ENCODE measurements at places on chromosomes 6 and 20.

DNA sequence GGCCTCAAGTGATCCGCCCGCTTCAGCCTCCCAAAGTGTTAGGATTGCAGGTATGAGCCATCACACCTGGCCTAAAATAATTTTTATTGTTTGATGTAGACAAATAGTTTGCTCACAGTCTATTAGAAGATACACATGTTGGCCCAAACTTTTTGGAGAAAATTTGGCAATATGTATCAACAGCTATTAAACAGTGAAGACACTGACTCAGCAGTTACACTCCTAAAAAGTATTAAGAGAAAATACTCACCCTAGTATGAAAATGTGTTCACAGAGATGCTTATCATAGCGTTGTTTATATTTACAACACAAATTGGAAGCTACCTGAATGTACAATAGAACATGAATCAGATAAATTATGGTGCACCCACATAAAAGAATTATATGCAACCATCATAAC is 173.1 kb downstream of the WDR27 start:
- no peak for DNase-seq

GRCh38 chr6:63672582-63673129 is 37.1 kb downstream of the PHF3 start:
- DNase-seq = no peak

DNA sequence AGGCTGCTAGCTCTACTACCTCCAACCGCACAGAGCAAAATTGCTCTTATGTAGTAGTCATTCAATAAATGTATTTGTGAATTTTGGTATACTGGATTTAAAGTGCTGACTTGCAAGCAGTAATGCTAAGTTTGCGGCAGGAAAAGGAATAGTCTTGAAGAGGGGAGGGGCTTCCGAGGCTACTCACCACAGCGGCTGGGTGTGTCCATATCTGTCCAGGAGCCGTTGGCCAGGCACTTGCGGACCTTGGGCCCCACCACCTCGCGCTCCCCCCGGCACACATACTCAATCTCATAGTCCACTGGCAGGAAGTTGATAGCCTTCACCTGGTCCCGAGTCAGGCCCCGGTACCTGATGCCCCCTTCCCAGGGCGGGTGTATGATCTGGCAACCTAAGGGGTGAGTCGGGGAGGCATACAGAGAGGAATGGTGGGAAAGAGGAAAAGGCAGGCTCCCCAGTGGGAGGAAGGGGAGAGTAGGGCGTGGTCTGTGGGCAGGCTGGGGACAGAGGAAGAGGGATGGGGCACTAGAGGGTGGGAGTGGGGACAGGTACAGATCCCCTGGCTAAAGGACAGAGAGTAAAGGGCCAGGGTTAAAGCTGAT is 1.7 kb downstream of the GABBR1 start:
- DNase-seq = no peak

- DNase-seq = no peak
Measured at GRCh38 chr6:161833099-161833860, 559.4 kb upstream of the AGPAT4 start.

GRCh38 chr6:135953818-135954217 is 102.3 kb downstream of the PDE7B start:
- DNase-seq = no peak

DNA sequence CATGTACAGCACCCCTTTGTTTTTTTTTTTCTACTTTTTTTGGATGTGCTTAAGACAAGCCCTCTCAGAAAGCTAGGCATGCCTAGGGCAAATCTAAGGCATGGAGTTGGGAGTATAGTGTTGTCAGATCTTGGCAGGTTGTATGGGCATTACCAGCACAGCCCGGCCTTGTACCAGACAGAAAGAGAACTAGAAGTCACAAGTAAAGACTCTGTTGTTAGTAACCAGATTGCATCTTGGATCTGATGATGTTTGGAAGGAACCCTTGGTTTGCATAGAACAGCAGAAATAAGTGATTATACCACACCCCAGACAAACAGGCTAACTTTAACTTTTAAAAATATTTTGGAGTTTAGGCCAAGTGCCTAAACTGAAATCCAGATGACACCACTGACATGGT is 25.6 kb downstream of the STK35 start:
- DNase-seq = no peak

DNA sequence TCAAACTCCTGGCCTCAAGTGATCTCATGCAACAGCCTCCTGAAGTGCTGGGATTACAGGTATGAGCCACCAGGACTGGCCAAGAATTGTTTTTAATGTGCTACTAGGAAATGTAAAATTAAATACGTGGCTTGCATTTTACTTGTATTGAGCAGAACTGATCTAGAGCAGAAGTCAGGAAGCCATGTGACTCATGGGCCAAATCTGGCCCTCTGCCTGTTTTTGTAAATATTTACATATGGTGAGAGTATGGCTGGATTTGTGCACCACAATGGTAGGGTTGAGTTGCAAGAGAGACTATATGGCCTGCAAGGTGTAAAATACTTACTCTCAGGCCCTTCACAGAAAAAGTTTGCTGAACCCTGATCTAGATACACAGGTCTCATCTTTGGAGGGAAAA is 75.8 kb downstream of the LAMP5 start:
- DNase-seq = no peak

- no peak for DNase-seq
Measured at GRCh38 chr6:142005021-142005420, 127.7 kb upstream of the GJE1 start.

GRCh38 chr20:49344975-49345374 is 67.1 kb upstream of the ZNFX1 start:
- peak; percentile 45 for DNase-seq

DNA sequence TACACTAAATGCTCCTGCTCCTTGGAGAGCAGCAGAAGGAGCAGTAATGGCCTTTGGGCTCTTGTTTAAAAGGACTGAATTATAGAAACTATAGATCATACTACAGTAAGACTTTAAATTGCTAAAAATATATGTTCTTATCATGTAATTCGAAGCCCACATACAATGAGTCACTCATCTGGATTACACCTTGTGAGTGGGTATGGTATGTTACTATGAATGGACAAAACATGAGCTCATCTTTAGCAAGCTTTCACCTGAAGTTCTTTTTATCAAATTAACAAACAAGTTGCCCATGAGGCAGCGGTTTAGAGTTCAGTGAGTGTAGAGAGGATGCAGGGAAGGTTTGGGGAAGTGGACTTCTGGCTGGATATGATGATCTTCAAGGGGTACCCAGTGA is 114.4 kb upstream of the CCN2 start:
- DNase-seq = no peak

GRCh38 chr6:108526739-108527174 is 34.0 kb upstream of the FOXO3 start:
- no peak for DNase-seq

- no peak for DNase-seq
Measured at GRCh38 chr20:23161968-23162696, 76.0 kb upstream of the CD93 start.

- DNase-seq = no peak
Measured at GRCh38 chr20:24584538-24585356, 115.3 kb downstream of the SYNDIG1 start.

- no peak for DNase-seq
Measured at GRCh38 chr6:117791012-117791411, 115.7 kb downstream of the NUS1 start.

- no peak for DNase-seq
Measured at GRCh38 chr6:148068437-148069061, 274.1 kb upstream of the SASH1 start.

DNA sequence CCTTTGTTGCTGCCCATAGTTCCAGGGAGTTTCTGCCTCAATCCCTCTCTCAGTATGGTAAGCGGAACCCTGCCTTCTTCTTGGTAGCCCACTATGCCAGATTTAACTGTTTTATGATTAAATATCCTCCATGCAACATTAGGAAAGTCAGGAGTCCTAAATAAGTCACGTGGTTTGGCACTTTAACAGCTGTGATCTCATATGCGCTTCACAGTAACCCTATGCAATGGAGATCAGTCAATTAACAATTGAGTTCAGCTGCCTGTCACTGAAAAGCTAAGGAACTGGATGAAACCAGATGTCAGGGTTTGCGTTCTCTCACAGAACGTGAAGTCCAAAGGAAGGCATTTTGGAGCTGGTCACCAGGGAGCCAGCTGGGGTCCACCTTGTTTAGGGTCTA is 81.6 kb downstream of the PSMB1 start:
- no peak for DNase-seq

DNA sequence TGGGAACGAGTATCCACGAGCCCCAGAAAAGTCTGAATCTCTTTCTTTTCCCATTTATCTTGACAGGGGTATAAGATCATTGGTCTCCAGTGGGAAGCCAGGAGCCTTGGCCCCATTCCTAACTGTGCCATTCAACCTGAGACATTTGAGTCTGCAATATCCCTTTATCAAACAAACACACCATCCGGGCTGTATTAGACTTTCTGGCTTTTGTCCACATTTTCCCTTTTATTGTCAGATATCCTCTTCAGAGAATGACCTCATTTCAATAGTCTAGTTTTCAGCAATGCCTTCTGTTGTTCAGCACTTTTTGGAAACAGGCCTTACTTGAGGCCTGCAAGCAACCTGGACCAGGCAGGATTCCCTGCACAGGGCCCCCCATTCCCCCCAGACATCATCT is 15.7 kb downstream of the BPIFA1 start:
- no peak for DNase-seq

- DNase-seq = no peak
Measured at GRCh38 chr20:18794428-18794787, 19.2 kb upstream of the SCP2D1 start.

- no peak for DNase-seq
Measured at GRCh38 chr6:39068391-39068790, 19.8 kb downstream of the GLP1R start.

DNA sequence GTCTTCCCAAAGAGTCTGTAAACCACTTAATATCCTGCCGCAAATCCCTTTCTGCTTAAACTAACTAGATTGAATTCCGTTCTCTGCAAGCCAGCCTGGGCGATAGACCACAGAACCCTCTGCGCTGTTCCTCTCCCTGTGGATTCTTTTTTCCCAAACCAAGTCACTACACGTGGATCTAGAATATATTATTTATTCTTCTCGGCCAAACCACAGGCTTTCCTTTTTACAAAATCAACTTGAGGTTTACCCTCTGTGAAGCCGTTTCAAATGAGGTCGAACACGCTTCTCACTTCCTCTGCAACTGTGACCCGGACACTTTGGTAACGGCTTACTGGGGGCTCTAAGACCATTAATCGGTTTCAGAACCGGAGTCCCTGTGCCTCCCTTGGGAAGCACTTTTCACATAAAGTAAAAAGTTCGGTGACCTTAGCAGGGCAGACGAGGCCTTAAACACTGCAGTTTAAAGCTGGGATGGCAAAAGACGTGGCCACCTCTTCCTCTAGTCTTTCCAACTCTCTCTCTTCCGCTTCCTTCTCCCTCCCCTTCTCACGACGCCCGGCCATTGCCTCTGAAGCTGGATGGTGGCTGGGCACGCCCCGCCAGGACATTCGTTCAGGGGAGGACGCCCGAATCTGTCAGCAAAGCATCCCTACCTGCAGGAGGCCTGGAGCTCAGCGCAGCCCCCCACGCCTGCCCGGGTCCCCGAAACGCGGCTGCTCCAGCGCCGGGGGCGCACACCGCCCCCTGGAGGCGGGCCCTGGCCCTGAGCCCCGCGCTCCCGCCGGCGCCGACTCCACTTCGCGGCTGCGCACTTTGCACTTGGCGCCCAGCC is 55.0 kb upstream of the FOXC1 start:
- DNase-seq = no peak

DNA sequence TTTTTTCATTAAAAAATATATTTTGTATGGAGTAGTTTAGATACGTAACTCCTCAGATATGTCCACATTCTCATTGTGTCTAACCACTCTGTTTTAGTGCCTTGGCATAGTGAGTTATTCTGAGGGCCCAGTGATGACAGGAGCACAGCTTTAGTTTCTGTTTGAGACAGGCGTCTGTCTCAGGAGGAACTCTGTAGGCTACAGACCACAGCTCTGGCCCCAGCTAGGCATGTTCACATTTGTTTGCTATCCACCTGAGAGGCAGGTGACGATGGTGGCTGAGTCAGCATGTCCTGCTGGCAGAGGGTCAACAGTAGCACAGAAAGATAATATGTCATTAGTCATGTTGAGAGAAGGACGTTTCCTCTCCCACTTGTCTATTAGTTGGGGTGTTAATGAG is 16.3 kb downstream of the LRRC1 start:
- DNase-seq = no peak

DNA sequence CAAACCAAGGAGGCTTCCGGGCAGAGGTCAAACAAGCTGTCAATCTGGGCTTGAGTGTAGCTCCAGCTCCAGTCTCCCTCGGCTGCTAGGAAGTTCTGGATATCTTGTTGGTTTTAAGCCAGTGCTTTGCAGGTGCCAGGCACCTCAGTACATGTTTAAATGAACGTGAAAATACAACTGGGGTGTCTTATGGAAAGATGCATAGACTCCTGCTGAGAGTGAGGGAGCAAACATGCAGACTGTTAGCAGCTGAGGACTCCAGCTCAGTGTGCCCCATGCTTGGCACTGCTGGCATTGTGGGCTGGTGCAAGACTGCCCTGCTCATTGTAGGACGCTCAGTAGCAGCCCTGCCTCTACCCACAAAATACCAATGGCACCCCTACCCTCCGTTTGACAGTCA is 28.5 kb downstream of the ERMARD start:
- no peak for DNase-seq

DNA sequence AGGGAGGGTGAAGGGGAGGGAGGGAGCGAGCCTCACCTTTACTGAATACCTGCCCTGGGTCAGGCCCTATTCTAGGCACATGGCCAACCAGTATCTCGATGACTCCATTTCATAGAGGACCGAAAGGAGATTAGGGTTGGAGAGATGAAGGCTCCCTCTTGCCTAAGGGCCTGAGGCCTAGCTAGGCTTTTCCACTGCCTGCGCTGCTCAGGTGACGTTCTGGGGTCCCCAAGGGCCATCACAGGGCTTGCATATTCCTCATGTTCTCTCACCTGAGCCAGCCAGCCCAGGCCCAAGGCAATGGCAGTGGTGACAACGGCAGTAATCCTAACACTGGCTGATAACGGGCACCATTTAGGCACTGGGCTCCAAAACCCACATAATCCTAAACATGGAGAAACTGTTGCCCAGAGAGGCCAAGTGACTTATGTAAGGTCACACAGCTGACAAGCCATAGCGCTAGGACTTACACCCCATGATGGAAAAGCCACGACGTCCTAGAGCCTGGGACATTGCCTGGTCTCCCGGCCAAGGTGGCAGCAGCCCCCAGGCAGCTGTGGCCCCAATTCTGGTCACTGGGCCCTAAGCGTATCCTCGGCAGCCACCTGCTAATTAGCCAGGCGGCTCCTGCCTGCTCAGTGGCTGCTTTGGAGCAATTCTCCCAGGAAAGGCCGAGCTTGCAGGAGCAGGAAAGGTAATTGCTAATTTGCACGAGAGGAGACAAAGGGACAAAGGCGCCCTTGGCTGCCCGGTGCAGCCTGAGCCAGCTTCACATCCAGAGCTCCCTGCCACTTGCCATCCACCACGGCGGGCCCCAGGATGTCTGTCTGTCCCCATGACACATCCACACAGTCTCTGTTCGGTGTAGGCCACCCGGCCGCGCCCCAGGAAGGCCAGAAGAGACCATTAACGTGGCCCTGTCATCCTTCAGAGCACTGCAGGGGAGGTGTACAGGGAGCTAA is 21.5 kb downstream of the NOL4L start:
- DNase-seq = no peak

- no peak for DNase-seq
Measured at GRCh38 chr20:50172347-50173013, 18.1 kb upstream of the CEBPB start.

- DNase-seq = no peak
Measured at GRCh38 chr6:83198486-83199172, 5.5 kb downstream of the RWDD2A start.

Measured in caudate nucleus (tissue), 63 donors.